ENCODE measurements at places on chromosomes 6 and 20. TPM values are rescaled to one million over a fixed set of nuclear protein-coding genes. Genes with fewer than 3 reads are reported as not detected.

Gene MOCS1
- 25.3 TPM for total RNA-seq

GRCh38 chr6:88983532-88983931, 20.1 kb upstream of the RNGTT start:
- no peak for DNase-seq

DNA sequence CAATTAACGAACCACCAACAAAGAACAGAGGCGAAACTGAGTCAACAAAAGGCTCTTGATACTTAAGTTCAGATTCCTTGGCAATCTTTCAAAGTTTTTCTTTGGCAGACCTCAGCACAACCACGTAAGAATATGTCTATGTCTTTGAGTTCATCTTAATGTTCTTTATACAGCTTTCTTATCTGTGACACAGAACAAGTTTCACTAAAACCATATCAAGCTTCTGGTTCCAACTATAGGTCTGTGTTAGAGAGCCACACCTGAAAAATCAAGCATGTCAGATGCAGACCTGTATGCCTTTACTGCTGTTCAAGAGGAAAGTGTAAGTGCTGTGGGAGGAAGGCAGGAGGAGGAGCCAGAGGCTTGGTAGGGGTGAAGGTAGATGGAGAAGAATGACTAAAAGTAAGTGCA, 271.3 kb downstream of the KHDC1L start:
- no peak for DNase-seq

GRCh38 chr20:44120676-44121425, 66.1 kb downstream of the JPH2 start:
- no peak for DNase-seq

GRCh38 chr6:17442196-17442595, 48.8 kb downstream of the CAP2 start:
- no peak for DNase-seq

GRCh38 chr6:148868901-148869300, 122.1 kb downstream of the UST start:
- peak; percentile 26 for DNase-seq

GRCh38 chr20:44437497-44437896, 38.2 kb upstream of the TTPAL start:
- no peak for DNase-seq
